ENCODE measurements at places on chromosomes 2 and 18.

GRCh38 chr2:225993430-225993829, 593.9 kb downstream of the NYAP2 start:
- no peak for DNase-seq

- no peak for DNase-seq
These were observed 440.9 kb upstream of the CELF4 start for GRCh38 chr18:38006541-38006940.

GRCh38 chr18:13989199-13989598, 73.9 kb upstream of the MC2R start:
- DNase-seq: no peak

GRCh38 chr18:74078257-74078656, 69.4 kb downstream of the FBXO15 start:
- no peak for DNase-seq

- no peak for DNase-seq
These were observed 222.0 kb upstream of the CHAC2 start for GRCh38 chr2:53545604-53546003.

- DNase-seq: no peak
These were observed 13.0 kb downstream of the CXCR4 start for GRCh38 chr2:136104977-136105376.

GRCh38 chr2:137367361-137367760, 596.9 kb upstream of the HNMT start:
- DNase-seq: no peak

DNA sequence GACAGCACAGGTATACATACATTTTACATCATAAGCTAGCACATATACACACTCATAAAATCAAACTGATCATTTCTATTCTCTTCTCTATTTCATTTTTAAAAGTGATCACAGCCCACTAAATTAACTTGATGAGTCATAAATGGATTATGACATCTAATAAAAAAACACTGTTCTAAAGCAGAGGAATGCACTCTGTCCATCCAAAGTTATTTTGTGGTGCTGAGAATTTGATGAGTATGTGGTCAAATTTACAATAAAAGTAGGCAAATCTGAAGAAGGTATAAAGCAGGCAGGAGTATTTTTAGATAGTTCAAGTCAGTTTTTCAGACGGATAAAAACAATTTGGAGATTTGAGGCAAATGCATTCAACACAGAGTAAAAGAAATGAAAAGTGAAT, 104.4 kb downstream of the NOL4 start:
- DNase-seq: no peak

GRCh38 chr2:137769406-137769805, 194.9 kb upstream of the HNMT start:
- no peak for DNase-seq

DNA sequence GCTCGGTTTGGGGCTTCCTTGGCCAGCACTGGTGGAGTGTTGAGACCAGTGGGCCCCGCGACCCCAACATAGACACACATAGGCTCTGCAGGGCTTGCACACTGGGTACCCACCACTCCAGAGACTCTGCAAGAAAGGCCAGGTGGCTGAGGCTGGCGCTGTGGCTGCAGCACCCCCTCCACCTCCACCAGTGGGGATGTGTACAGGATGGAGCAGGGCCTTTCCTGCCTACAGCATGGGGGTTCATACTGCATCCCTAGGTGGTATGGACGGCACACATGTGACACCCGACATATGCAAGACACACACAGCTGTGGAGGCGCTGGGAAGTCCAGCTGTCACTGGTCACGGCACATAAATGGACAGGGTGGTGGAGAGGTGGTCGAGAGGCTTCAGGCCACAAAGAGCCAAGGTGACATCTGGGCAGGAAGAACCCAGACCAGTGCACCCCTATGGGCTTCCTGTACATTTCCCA, 1.3 kb downstream of the RNPEPL1 start:
- no peak for DNase-seq

GRCh38 chr2:10614939-10615338, 74.8 kb downstream of the NOL10 start:
- DNase-seq: no peak

GRCh38 chr2:178258916-178259315, 64.6 kb downstream of the OSBPL6 start:
- no peak for DNase-seq

DNA sequence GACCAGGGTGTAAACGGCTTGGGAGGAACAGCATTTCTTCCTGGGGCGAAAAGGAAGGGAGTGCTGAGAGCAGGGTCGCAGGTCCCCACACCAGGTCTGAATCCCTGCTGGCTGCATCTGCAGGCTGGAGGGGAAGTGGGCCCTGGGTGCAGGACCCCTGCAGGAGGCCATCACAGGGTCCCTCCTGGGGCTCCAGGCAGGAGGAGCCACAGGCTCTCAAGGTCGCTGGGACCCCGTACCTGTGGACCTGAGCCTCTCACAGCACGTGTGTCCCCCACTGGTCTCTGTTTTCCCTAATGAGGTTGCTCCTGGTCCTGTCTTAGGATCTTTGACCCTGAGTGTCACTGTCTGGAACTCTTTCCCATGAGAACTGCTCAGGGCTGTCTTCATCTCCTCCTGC, 147.8 kb upstream of the ZNF236 start:
- DNase-seq: no peak

- DNase-seq: no peak
These were observed 254.4 kb downstream of the ERBB4 start for GRCh38 chr2:212284166-212284565.

DNA sequence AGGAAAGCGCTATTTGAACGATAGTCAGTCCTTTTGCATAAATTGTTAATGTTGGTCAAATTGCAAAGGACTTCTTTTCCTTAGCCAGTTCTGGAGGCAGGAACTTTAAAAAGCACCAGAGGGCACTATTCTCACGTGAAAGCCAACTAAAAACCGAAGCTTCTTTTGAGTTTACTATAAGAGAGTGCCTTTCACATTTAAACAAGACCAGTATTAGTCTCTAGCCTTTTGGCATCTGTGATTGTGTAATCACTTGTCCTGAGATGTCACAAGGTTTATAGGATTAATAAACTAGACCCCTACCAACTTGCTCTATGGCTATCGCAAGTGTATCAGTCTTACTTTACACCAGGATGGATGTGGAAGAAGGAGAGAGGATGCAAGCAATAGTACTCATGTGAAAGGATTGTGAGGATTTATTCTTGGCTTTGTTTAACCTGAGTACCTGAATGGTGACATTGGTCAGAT, 14.4 kb upstream of the STAT4 start:
- no peak for DNase-seq

GRCh38 chr2:3645745-3646389, 12.1 kb upstream of the ALLC start:
- DNase-seq: no peak

GRCh38 chr2:158502974-158503373, 46.2 kb downstream of the PKP4 start:
- DNase-seq: no peak

DNA sequence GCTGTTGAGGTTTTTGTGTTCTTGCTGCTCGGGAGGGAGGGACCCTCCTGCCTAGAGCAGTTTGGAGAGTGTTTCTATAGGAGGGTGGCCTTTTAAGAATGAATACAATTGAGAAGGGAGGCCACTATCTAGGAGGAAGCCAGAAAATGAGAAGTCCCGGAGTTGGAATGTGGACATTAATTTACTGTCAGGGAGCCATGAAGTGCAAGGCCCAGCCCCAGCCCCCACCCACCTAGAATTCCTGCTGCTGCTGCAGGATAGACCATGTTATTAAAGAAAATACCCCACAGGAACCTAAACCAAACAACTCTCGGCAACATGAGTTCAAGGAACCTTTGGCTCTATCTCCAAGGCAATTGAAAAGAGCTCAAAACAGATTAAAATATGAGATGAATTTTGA, 46.0 kb downstream of the ZBTB7C start:
- DNase-seq: no peak

DNA sequence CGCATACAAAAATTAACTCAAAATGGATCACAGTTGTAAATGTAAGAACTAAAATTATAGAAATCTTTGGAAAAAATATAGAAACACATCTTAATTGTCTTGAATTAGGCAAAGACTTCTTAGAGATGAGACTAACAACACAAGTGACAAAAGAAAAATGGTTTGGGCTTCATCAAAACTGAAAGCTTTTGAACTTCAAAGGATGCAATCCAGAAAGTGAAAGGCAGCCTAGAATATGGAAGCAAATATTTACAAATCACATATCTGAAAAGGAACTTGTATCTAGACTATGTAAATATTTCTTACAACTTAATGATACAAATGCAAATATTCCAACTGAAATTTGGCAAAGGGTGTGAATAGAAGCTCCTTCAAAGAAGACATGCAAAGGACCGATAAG, 582.8 kb upstream of the ZEB2 start:
- no peak for DNase-seq

- DNase-seq: no peak
These were observed 49.4 kb downstream of the SFXN5 start for GRCh38 chr2:73022024-73022568.

DNA sequence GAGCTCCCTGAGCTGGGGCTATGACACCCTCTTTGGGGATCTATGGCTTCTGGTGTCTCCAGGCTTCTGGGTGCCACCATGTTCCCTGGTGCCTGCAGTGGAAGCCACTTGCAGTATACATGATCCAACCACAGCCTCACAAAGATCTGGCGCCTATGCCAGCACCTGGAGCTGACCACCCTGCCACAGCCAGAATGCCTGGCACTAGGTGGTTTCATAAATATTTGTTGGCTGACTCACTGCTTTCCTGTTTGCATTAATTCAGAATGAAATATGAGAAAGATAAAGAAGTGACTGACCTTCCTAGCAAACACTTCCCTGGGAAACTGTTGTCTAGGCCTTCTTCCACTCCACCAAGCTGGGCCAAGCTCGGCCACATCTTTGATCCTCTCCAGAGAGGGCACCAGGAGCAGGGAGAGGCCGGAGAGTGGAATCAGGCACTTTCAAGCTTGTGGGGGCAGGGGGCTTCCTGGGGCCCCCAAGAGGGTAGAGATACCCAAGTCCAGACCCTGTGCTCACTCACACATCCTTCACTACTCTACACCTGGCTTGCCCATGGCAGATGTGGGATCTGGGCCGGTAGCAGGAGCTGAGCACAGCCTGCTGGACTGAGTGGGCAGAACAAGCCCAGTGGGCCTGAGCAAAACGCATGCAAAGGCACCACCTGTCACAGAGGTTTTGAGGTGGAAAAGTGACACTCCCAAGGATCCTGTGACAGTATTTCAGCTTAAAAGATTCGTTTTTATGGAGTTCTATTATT, 565.7 kb downstream of the SLC4A3 start:
- no peak for DNase-seq

GRCh38 chr18:6315517-6316331, 99.0 kb downstream of the L3MBTL4 start:
- DNase-seq: no peak

- no peak for DNase-seq
These were observed 321.6 kb upstream of the HS6ST1 start for GRCh38 chr2:128640166-128640844.

- no peak for DNase-seq
These were observed 112.3 kb downstream of the RAB3GAP1 start for GRCh38 chr2:135164431-135164830.

DNA sequence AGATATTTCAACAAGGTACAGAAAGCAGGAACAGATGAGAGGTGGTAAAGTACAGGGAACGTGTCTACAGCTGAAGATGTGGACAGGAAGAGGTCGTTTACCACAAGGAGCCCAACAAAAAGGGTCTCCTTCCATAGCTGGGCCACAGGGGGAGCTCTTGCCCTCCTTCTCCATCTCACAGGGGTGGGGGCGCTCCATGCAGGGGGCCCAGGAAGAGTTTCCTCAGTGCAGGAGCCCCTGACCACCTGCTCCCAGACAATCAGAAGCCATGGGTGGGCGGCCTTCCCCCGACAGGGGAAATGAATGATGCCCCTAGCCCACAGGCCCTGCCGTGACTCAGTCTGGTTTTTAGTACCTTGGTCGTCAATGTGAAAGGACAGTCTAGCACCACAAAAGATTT, 163.6 kb upstream of the ZNF516 start:
- peak; percentile 17 for DNase-seq

GRCh38 chr2:103338819-103339218, 577.0 kb downstream of the TMEM182 start:
- DNase-seq: no peak

GRCh38 chr2:183614799-183615435, 490.7 kb downstream of the NUP35 start:
- DNase-seq: no peak

- DNase-seq: no peak
These were observed 50.1 kb upstream of the ITM2C start for GRCh38 chr2:230814616-230815015.

GRCh38 chr2:200615247-200615646, 29.4 kb downstream of the AOX1 start:
- DNase-seq: no peak

DNA sequence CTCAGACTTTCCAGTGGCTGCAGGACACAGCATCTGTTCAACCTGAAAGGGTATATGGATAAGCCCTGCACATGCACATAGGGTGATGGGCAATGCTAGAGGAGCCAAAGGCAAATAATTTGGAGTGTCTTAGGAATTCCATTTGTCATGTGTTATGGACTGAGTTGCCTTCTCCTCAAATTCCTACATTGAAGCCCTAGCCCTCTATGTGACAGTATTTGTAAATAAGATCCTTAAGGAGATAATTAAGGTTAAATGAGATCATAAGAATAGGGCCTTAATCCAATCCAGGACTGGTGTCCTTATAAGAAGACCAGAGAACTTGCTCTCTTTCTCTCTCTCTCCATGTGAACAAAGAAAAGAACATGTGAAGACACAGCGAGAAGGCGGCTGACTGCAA, 42.9 kb upstream of the CREG2 start:
- no peak for DNase-seq

- DNase-seq: no peak
These were observed 29.3 kb downstream of the GPR55 start for GRCh38 chr2:230895536-230896345.

DNA sequence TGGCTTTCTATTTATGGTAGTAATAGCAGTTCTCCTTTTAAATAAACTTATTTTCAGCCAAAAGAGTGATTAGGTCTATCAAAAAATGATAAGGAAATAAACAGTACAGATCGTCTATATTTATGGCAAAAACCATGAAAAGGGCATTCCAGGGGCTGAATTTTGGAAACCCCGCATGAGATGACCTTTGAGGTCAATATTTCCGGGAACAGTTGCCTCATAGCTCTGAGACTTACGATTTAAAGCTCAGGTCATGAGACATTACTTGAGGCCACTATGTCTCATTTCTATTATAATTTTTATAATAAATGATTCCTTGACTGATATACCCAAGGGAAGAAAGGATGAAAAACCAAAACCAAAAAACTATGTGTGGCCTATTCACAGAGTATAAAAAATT, 101.1 kb downstream of the LDLRAD4 start:
- DNase-seq: no peak

DNA sequence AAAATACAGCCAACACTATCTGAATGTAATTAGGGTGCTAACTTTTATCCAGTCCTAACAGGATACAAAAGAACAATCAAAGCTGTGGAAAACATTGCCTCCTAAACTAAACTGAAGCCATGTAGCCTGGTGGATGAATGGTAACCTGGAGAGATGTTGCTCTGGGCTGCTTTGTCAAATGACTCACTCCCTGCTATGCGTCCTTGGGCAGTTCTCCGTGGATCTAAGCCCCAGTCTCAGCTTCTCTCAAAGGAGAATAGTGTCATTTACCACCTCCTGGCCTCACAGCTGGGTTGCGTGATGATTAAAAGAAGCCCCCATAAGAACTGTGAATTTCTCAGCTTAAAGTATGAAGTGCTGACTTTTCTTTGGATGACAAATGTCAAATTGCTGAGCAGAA, 203.7 kb downstream of the ICOS start:
- DNase-seq: no peak

GRCh38 chr2:88590998-88591613, 36.2 kb downstream of the EIF2AK3 start:
- no peak for DNase-seq

- no peak for DNase-seq
These were observed 6.4 kb downstream of the ITSN2 start for GRCh38 chr2:24353973-24354372.

GRCh38 chr18:35775887-35776286, 194.3 kb downstream of the GALNT1 start:
- no peak for DNase-seq

Data from stimulated activated CD4-positive, alpha-beta T cell treated with anti-CD3 and anti-CD28 coated beads, Interleukin-1b, Interleukin-23, amount 100 ng/mL, for 48 hours (primary cell).